ENCODE measurements at places on chromosomes 7 and 10. TPM values are rescaled to one million over a fixed set of nuclear protein-coding genes. Genes with fewer than 3 reads are reported as not detected.

Gene TMEM254
- total RNA-seq = 5.4 TPM

Gene PRKCQ
- 0.26 TPM for total RNA-seq

Gene WDR11
- total RNA-seq = 89.5 TPM

Gene TM9SF3
- 92.7 TPM for total RNA-seq

Gene DPP6
- total RNA-seq = not detected

Gene GOLGA7B
- total RNA-seq = not detected

Gene CNNM1
- total RNA-seq = 0.66 TPM

Gene SPDYE5
- not detected for total RNA-seq

Gene TFEC
- total RNA-seq = under 0.01 TPM

DNA sequence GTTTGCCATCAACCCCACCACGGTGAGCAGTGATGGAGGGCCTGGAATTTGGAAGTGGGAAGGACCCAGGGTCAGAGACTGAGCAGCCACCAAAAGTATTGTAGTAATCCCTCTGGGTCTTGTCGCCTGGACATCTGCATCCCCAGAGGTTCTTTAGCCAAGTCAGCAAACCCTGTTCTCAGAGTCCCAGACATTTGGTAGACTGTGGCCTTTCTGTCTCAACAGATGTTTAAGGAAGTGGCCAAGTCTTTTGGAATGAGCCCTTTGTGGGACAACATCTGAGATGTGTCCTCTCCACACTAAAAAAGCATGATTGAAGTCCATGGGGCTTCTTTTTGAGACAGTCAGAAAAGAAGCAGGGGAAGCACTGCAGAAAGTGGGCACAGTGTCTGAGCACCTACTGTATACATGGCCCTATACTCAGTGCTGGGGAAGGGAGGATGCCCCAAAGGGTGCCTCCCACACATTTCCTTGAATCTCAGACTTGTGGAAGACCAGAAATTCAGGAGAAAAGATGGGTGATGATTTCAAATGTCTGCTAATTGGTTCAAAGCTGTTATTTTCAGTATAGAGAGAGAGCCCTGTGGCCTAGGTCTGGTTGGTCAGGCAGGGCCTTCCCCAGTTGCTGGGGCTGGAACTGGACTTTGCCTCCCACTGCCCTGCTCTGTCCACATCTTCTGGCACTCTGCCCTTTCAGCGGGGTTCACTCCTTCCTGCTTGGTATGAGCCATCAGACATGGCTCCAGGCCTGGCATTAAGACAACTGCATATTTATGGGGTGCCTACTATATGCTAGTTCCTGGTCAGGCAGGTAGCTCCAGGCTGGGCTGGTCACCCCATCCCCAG, 26.5 kb upstream of the VSIR start:
- no peak overlapping the region for H3K4me3 ChIP-seq
- H3K4me1 ChIP-seq = no peaks in the 10 kb centered on the region
- no peak overlapping the region for H3K27ac ChIP-seq

DNA sequence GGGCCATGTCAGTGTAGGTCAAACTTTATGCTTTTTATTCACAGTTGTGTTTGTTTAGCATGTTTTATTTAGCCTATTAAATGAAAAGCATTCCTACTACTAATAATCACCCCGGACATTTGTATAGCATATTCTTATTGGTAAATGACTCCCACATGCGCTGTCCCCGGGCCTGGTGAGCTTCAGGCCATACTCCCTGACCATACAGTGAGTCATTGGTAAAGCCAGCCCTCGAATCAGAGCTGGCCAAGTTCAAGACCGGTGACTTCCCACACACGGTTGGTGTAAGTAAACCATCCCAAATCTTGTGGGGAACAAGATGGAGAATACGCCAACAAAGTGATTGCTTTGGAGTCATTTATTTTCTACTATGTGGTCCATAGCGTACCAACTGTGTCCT, 238.7 kb upstream of the TCF7L2 start:
- no peaks in the 10 kb centered on the region for H3K36me3 ChIP-seq
- H3K4me1 ChIP-seq = no peaks in the 10 kb centered on the region
- H3K4me3 ChIP-seq = no peak overlapping the region
- no peaks in the 10 kb centered on the region for H3K27me3 ChIP-seq
- no peak overlapping the region for H3K27ac ChIP-seq

GRCh38 chr10:101780187-101780817, 2.9 kb downstream of the NPM3 start:
- no peaks in the 10 kb centered on the region for H3K36me3 ChIP-seq
- H3K4me3 ChIP-seq = no peak overlapping the region
- peaks cover 7% of the 10 kb centered on the region for H3K4me1 ChIP-seq
- peaks cover 12% of the 10 kb centered on the region for H3K27me3 ChIP-seq
- no peak overlapping the region for H3K27ac ChIP-seq
- DNase-seq = no peak

- no peak overlapping the region for H3K27ac ChIP-seq
- H3K27me3 ChIP-seq = no peaks in the 10 kb centered on the region
- no peak overlapping the region for H3K4me3 ChIP-seq
- no peaks in the 10 kb centered on the region for H3K4me1 ChIP-seq
- no peak for DNase-seq
Observed at GRCh38 chr7:86706406-86706805, 62.7 kb downstream of the GRM3 start.

DNA sequence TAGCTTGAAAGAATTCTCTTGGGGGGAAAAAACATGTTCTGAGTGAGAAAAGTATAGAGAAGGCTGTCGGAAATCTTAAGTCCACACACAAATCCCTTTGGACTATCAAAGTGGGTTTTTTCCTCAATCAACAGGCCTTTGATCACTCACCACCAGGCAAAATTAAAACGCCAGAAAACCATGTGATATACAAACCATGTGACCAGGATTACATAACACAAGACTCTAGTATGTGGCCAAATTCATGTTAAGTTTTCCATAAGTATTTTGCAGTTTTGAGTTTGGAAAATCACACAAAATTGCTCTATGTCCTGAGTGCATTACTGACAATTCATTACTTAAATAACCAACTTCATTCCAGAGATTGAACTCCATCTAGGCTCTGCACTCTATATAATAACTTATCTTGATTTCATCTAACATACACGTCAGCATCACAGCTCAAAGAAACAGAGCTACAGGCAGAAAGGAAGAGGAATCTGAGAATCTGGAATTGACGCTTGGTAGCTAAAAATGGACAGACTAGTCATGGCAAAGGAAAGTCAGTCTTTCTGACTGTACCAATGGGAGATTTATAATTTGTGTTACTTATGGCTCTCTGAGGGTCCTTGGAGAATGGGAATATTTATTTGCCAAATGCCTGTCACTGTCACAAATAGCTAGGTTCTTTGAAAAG, 383.5 kb downstream of the SFMBT2 start:
- no peaks in the 10 kb centered on the region for H3K4me1 ChIP-seq
- H3K36me3 ChIP-seq = no peaks in the 10 kb centered on the region

- H3K27ac ChIP-seq = no peak overlapping the region
- no peak overlapping the region for H3K4me3 ChIP-seq
- no peaks in the 10 kb centered on the region for H3K27me3 ChIP-seq
- peak; percentile 43 for DNase-seq
Observed at GRCh38 chr10:113753020-113753692, 1.7 kb downstream of the PLEKHS1 start.

- DNase-seq = peak; percentile 36
- H3K27ac ChIP-seq = no peak overlapping the region
- no peaks in the 10 kb centered on the region for H3K4me1 ChIP-seq
- no peaks in the 10 kb centered on the region for H3K36me3 ChIP-seq
Observed at GRCh38 chr7:110317541-110318265, 773.2 kb upstream of the LRRN3 start.

GRCh38 chr10:7333961-7334641, 76.7 kb downstream of the SFMBT2 start:
- peak; percentile 79 for DNase-seq
- no peaks in the 10 kb centered on the region for H3K36me3 ChIP-seq
- no peak overlapping the region for H3K4me3 ChIP-seq
- H3K27me3 ChIP-seq = no peaks in the 10 kb centered on the region
- H3K4me1 ChIP-seq = no peaks in the 10 kb centered on the region
- H3K27ac ChIP-seq = no peak overlapping the region

DNA sequence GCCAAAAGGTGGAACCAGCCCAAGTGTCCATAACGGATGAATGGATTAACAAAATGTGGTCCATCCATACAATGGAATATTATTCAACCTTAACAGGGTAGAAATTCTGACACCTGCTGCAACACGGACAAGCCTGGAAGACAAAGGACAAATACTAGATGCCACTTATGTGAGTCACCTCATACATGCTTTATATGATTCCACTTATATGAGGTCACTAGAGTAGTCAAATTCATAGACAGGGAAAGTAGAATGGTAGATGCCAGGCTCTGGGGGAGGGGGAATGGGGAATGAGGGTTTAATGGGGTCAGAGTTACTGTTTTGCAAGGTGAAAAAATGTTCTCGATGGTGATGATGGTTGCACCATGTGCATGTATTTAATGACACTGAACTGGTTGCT, 34.0 kb upstream of the CYTH3 start:
- no peaks in the 10 kb centered on the region for H3K27me3 ChIP-seq
- peak; percentile 87 for DNase-seq
- H3K4me1 ChIP-seq = peaks cover 5% of the 10 kb centered on the region
- H3K27ac ChIP-seq = no peak overlapping the region

- no peak overlapping the region for H3K4me3 ChIP-seq
- no peak for DNase-seq
- no peaks in the 10 kb centered on the region for H3K4me1 ChIP-seq
- H3K27me3 ChIP-seq = no peaks in the 10 kb centered on the region
- no peak overlapping the region for H3K27ac ChIP-seq
- no peaks in the 10 kb centered on the region for H3K36me3 ChIP-seq
Observed at GRCh38 chr10:53487019-53487983, 714.7 kb upstream of the MBL2 start.

DNA sequence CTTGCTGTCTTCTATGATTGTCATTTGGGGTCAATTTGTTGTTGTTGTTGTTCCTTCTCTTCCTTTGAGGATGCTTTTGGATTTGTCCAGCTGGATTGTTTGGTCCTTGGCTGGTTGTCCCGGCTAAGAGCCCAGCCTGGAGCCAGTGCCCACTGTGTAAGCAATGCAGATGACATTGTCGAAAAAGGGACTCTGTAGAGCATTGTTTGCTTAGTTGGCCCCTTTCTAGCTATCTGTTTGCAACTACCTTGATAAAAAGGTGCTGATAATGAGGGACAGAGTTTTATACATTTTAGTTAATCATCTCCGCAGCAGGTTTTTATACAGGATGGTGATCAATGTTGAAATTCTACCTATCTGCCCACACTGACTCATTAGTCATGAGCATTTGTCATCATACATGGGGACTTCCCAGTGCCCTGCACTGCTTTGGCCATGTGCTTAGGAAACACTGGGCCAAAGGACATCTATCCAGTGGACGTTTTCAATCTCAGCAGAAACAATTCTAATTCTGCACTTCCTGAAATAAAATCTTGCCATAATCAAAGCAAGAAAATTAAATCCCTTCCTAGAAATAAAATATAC, 311.9 kb downstream of the GRM8 start:
- no peak overlapping the region for H3K4me3 ChIP-seq
- H3K4me1 ChIP-seq = no peaks in the 10 kb centered on the region
- DNase-seq = no peak
- no peak overlapping the region for H3K27ac ChIP-seq
- no peaks in the 10 kb centered on the region for H3K27me3 ChIP-seq

DNA sequence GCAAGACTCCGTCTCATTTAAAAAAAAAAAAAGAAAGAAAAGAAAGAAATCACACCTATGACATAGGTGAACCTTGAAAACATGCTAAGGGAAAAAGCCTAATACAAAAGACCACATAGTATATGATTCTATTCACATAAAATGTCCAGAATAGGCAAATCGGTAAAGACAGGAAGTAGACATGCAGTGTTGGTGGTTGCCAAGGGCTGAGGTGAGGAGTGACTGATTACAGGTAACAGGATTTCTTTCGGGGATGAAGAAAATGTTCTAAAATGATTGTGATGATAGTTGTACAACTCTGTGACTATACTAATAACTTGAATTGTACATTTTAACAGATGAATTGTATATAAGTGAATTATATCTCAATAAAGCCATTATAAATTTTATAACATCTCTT, 3.3 kb downstream of the XPNPEP1 start:
- DNase-seq = no peak
- H3K4me1 ChIP-seq = peaks cover 10% of the 10 kb centered on the region
- no peak overlapping the region for H3K27ac ChIP-seq
- H3K36me3 ChIP-seq = no peaks in the 10 kb centered on the region
- no peaks in the 10 kb centered on the region for H3K27me3 ChIP-seq
- no peak overlapping the region for H3K4me3 ChIP-seq

- H3K27me3 ChIP-seq = no peaks in the 10 kb centered on the region
- H3K4me1 ChIP-seq = no peaks in the 10 kb centered on the region
- H3K36me3 ChIP-seq = no peaks in the 10 kb centered on the region
- H3K27ac ChIP-seq = no peak overlapping the region
- no peak for DNase-seq
Observed at GRCh38 chr10:123442901-123443300, 223.3 kb upstream of the GPR26 start.

DNA sequence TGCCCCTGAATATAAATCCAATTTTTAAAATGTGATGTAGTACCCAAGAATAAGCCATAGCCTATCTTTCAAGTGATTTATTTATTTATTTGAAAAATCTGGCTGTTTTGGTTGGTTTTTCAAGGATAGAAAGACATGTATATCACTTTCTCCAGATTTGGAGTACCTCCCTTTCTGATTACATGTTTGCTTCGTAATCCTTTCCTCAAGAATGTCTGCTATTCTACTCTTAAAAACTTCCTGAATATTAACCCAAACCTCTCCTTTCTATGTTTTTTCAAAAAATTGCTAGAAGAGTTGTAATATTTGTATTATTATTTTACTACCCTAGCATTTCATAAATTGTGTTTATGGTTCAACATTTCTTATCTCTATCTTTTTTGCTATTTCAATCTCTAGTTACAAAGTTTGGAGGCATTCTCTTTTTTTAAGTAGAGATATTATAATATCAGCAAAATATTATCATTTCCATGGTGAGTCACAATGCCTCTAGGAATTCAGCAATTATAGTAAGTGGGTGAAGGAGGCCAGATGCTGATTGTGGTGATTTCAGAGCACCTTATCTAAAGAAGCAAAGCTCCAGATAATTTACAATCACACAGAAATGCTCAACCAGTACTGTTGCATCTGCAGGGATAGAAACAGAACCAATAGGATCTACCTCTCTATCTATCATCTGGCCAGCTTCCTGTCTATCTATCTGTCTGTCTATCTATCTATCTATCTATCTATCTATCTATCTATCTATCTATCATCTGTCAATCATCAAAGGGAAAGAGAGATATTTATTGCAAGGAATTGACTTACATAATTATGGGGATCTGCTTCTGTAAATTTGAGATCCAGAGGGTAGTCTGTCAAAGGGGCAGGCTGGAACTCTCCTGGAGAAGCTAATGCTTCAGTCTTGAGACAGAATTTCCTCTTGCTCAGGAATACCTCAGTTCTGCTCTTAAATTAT, 412.5 kb upstream of the SEMA3C start:
- peaks cover 2% of the 10 kb centered on the region for H3K4me1 ChIP-seq
- H3K36me3 ChIP-seq = no peaks in the 10 kb centered on the region
- no peak overlapping the region for H3K27ac ChIP-seq
- DNase-seq = no peak

GRCh38 chr7:91609525-91609924, 271.0 kb downstream of the MTERF1 start:
- H3K4me3 ChIP-seq = no peak overlapping the region
- no peaks in the 10 kb centered on the region for H3K27me3 ChIP-seq
- no peaks in the 10 kb centered on the region for H3K4me1 ChIP-seq
- no peaks in the 10 kb centered on the region for H3K36me3 ChIP-seq
- no peak overlapping the region for H3K27ac ChIP-seq

Measured in fibroblast of lung (primary cell).